ENCODE measurements at places on chromosomes 7 and 10.

DNA sequence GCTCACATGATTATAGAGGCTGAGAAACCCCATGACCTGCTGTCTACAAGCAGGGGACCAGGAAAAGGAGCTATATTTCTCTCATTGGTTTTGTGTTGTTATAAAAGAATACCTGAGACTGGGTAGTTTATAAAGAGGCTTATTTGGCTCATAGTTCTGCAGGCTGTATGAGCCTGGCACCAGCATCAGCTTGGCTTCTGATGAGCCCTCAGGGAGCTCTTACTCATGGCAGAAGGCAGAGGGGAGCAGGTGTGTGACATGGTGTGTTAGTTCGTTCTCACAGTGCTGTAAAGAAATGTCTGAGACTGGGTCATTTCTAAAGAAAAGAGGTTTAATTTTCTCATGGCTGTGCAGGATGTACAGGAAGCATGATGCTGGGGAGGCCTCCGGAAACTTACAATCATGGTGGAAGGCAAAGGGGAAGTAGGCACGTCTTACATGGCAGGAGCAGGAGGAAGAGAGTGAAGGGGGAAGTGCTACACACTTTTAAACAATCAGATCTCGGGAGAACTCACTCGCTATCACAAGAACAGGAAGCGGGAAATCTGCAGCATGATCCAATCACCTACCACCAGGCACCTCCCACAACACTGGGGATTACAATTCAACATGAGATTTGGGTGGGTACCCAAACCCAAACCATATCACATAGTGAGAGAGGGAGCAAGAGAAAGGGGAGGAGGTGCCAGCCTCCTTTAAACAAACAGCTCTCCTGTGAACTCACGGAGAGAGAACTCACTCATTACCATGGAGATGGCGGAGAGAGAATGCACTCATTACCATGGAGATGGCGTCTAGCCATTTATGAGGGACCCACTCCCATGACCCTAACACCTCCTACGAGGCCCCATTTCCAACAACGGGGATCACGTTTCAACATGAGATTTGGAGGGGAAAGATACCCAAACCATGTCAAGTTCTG lies 133.4 kb downstream of the JCAD start:
- no peak for DNase-seq

DNA sequence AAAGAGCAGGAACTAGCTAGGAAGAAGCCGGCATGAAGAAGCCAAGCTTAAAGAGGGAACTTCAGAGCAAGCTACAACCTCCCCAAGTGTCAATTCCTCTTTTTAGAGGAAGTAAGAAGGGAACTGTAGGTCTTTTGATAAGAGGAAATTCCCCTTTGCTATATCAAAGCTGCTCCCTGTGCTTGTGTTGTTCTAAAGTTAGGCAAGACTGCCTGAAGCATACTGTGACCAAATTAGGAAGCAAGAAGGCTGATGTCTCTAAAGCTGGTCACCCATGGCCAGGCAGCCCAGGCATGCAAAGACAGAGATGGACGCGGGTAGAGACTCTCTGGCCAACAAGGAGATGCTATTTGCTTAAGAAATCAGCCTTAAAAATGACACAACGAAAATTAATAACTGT lies 87.9 kb downstream of the RNF216 start:
- DNase-seq, result no peak

- DNase-seq, result no peak
Observed at GRCh38 chr10:2731940-2732339, 335.4 kb upstream of the PFKP start.

GRCh38 chr7:54632696-54633095 lies 90.5 kb downstream of the VSTM2A start:
- DNase-seq, result no peak

DNA sequence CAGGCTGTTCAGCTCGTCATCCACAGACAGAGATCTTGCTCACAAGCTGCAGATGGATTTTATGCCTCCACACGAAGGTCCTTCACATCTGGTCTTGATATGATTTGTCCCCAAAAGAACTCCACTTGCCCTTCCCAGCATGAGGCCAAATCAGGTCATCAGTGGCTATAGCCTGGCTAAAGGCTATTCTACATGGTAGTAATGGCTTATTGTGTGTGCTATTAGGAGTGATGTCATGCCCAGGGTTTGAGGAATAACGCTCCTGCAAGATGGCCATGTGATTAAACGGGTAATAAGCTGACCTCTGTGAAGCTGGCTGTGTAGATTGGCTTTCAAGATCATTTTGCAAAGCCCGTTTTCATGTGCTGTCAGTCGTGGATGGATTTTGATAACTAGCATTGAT lies 313.8 kb downstream of the FRMD4A start:
- no peak for DNase-seq

- DNase-seq, result no peak
Observed at GRCh38 chr7:30612658-30613265, 18.1 kb downstream of the GARS1 start.
